ENCODE measurements at places on chromosomes 2 and 18.

GRCh38 chr2:126586317-126586716, 69.6 kb upstream of the GYPC start:
- DNase-seq = no peak

DNA sequence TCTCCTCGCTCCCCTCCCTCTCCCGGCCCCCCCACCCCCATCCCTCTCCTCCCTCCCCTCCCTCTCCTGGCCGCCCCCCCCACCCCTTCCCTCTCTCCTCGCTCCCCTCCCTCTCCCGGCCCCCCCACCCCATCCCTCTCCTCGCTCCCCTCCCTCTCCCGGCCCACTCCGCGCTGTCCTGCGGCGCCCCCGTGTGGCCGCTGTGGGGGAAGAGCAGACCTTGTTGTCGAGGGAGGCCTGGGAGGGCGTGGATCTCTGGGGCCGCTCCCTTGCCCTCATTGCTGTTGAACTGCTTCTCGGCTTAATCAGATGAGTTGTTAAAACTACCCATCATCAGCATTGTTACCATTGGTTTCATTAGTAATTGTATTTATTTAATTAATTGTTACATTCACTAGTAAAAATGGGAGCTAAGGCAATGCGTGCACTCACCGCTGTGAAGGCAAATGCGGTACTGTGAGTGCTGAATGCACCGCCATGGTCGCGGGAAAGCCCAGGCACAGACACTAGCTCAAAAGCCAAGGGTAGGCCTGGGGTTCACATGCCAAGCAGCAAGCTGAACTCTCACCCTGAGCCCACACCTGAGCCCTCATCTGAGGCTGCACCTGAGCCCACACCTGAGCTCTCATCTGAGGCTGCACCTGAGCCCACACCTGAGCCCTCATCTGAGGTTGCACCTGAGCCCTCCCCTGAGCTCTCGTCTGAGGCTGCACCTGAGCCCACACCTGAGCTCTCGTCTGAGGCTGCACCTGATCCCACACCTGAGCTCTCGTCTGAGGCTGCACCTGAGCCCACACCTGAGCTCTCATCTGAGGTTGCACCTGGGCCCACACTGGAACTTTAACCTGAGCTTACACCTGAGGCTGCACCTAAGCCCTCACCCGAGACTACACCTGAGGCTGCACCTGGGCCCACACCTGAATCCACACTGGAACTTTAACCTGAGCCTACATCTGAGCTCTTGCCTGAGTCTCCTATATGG, 8.8 kb downstream of the RTP5 start:
- DNase-seq = peak; percentile 82

GRCh38 chr2:171411791-171412483, 21.9 kb downstream of the METTL8 start:
- no peak for DNase-seq

DNA sequence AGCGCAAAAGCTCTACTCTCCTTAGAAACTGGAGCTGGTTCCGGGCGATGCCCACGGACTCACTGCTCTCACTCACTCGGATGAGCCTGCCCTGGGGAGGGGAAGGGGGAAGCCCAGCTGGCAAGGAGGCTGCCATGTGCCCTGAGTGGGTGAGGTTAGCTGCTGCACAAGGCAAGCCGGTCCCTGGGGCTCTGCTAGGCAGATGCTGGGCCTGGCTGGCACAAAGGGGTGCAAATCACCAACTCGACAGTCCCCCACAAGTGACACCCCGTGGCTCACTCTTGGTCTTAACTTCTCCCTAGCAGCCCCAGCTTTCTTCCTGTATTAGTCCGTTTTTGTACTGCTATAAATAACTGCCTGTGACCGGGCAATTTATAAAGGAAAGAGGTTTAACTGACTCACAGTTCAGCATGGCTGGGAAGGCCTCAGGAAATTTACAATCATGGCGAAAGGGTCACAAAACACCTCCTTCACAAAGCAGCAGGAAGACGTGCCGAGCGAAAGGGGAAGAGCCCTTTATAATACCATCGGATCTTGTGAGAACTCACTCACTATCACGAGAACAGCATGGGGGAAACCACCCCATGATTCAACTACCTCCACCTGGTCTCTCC, 33.2 kb downstream of the ADCY3 start:
- no peak for DNase-seq

DNA sequence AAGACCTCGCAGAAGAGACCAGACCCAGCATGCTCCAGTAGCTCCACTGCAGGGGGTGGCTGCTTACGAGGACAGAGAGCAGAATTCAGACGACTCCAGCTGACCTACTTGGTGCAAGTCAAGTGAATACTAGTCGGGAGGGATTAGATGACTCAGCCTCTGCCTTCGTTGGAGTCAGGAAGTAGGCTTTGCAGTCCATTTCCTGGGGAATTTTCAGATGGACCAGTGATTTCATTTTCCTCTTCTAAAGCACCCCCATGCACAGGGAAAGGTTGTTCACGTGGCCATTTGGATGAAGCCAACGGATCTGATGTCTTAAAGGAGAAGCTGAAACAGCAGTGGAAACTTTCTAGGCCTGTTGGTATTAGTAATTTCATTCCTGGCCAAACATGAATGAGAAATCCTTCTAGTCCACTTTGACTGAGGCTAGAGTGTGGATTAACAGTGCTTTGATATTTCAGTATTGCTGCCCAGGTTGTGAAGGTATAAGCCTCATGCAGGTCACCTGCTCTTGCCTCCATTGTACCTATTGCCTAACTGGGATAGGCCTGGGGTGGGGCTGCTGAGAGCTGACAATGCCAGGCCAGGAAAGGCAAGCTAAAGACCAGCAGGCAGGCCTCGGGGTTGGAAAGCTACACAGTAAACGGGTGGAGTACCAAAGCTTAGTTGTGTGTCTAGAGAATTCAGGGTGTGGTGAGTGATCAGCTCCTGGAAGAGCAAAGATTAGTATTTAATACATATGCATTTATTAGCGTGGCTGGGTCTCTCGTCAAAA, 117.6 kb upstream of the FOSL2 start:
- DNase-seq = no peak

DNA sequence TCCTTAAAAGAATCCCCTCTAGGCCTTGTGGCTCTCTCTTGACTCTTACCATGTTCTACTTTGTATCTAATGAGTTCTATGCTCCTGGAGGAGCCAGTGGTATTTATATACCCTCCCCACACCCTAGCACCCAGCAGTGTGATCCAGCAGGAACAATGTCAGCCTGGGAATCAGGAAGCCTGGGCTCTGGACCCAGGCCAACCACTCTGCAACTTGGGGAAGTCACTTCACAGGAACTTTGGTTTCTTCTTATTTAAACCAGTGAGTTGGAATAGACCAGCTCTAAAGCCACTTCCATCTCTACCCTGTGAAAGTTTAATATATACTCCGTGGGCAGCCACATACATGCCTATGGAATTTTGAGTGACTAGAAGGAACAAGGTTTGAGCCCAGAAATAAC, 11.6 kb upstream of the SPTBN1 start:
- no peak for DNase-seq

DNA sequence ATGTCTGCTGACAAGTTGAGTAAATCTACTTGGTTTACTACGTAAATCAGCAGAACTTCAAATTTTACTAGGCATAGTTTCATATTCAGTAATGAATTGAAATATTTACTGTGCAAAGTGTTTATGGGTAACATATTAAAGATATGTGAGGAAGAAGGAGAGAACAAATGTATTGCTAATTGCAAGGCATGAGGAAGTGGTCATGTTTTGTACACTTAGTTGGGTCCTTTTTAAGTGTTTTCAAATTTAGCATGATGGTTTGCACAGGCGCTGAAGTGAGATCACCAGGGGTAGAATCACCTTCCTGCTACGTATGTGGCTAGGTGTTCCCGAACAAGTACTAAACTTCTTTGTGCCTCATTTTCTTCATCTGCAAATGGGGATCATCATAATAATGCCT, 1534.4 kb downstream of the LRP1B start:
- no peak for DNase-seq

DNA sequence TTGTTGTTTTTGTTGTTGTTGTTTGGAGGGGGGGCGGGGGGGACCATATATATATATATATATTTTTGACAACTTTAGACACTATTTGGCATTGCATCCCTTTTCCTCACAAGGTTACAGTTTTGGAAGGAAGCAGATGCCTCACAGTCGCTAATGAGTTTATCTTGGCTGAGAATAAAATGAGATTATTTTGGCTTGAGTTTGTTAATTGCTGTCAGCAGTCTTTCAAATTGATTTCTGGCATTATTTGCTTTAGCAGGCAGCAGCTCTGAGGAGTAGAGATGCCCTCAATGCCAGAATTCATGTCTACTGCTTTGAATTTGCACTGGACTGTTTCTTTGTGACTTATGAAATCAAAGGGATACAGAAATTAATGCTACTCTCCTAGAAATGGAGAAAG, 595.2 kb upstream of the HNMT start:
- no peak for DNase-seq

- DNase-seq = peak; percentile 80
These were observed 29.9 kb downstream of the ANO7 start for GRCh38 chr2:241218131-241219029.

- no peak for DNase-seq
These were observed 3.9 kb downstream of the ANKRD44 start for GRCh38 chr2:197306696-197307040.

DNA sequence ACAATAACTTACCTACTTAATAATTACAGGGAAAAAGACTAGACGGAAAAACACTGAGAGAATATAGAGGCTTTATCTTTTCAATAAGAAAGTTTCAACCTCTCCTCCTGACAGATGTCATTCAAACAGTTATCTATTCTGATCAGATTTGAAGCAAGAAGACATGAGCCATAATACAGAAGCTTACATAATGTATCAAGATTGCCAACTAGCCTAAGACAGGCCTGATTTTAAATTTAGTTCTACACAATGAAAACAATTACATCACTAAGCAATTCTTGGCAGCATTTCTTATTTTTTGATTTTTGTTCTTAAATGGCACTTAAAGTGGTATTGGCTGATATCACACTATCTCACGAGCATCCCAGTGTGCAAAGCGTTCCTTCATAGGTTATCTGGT, 41.6 kb downstream of the GPR155 start:
- no peak for DNase-seq

GRCh38 chr2:73266061-73266901, 18.0 kb downstream of the FBXO41 start:
- no peak for DNase-seq

- DNase-seq = no peak
These were observed 505.3 kb upstream of the SLC39A10 start for GRCh38 chr2:195151711-195152110.

GRCh38 chr2:71887196-71887595, 260.5 kb downstream of the CYP26B1 start:
- no peak for DNase-seq

- DNase-seq = no peak
These were observed 223.7 kb downstream of the ACKR3 start for GRCh38 chr2:236793023-236794011.

DNA sequence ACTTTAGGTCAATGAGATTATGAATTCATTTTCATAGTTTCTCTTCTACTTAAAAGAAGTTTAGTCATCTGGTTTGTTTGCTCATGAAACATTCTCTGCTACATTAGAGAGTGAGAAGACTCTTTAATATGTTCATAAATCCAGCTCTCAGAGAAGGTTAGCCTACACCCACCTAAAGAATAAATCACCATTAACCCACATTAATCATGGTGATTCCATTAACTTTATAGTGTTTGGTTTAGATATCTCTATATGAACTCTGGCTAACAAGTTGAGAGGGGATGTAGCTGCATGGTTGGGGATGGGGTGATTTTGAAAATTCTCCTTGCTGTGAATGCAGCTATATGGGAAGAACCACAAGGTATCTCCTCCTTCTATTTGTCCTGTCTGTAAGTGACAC, 10.7 kb downstream of the TFPI start:
- no peak for DNase-seq

DNA sequence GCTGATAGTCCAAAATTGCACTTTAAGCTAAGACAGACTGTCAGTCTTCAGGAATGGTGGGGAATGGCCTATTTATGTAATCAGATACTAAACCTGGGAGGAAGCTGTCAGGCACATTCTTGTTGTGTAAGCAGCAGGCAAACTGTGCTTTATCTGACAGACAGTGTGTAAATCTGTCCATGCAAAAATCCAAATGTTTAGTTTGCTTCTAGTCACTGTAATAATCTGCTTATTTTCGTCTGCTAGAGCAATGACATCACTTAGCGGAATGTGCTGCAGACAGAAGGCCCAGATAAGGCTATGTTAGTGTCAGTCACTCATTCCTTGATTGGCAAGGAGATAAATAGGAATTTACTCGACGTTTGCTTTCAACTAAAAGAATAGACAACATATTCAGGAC, 263.5 kb downstream of the ZNF407 start:
- DNase-seq = no peak

DNA sequence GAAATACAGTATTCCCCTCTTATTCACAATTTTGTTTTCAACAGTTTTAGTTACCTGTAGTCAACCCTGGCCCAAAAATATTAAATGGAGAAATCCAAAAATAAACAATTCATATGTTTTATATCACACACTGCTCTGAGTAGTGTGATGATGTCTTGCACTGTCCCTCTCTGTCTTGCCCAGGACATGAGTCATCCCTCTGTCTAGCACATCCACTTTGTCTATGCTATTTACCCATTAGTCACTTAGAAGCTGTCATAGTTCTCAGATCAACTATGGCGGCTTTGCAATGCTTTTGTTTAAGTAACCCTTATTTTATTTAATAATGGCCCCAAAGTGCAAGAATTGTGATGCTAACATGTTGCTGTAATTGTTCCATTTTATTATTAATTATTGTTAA, 380.6 kb upstream of the REG3G start:
- no peak for DNase-seq

DNA sequence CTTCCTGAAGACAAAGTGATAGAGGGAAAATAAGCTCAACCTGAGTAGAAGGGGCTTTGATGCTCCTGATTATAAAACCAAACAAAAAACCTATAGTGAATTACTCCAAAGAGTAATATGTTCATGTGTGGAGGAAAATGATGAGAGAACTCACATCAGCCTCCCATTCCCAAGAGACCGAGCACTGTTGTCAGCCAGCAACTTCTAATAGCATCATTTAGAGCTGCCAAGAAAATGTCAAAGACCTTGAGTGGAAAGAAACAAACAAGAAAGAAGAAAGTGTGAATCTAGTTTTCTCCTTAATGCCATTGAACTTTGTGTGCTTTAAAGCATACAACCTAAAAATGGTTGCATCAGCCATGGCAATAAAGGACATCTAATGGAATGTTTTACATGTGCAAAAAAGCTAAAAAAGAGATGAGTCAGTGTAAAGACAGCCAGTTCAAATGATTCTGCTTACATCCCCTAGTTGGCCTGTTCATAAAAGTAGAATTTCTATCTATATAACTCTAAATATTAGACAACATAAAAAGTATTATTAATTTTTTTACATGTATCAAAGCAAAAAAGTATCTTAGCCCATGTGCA, 1066.2 kb downstream of the TDRD15 start:
- DNase-seq = no peak

- no peak for DNase-seq
These were observed 117.8 kb downstream of the DYM start for GRCh38 chr18:49342690-49343089.
